ENCODE measurements at places on chromosomes 3 and 15.

DNA sequence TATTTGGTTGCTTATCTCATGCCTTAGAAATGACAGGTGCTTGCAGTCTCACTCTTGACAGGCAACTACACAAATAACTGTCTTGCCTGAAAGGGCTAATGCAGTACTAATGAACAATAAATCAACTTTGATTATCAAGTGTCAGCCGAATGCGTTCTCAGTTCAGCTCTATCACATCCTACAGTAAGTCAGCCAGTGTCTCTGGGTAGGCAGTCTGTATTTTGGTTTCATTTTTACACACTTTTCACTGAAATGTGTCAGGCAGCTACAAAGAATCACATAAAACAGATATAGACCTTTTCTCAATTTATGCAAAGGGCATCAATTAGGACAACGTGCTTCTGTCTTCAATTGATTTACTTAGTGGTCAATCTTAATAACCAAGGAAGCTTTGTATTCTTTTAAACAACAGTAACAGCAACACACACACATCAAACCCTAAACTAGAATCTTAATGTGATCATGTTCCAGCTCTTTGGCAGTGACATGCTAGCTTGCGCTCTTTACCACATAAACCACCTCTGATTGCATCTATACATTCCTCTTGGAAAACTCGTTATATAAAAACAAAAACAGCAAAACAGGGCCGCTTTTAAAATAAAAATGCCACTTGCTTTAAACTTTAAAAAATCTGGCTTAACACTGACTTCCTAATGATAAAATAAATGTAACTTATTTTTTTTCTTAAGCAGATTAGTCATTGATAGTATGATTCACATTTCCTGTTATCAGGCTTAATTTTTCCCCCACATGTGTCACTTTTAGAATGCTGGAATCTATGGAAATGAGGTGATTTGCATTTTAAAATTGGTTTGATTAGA lies 520.4 kb downstream of the FOXP1 start:
- no peak for DNase-seq

DNA sequence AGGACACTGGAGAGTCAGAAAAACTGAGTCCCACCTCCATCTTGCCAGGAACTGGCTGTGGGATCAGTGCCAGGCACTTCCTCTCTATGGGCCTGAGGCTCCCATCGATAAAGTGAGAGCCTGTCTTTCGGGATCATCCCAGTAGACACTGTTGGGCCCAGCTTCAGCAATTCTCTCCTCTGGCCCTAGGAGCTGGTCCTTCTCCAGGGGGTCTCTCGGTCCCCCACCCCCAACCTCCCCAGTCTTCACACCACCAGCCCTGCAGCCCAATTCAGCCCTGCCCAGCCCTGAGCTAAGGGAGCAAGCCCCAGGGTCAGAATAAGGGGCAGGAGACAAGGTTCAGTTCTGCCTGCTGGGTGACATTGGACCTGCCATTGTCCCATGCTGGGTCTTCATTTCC lies 4.5 kb upstream of the LCTL start:
- DNase-seq = no peak

DNA sequence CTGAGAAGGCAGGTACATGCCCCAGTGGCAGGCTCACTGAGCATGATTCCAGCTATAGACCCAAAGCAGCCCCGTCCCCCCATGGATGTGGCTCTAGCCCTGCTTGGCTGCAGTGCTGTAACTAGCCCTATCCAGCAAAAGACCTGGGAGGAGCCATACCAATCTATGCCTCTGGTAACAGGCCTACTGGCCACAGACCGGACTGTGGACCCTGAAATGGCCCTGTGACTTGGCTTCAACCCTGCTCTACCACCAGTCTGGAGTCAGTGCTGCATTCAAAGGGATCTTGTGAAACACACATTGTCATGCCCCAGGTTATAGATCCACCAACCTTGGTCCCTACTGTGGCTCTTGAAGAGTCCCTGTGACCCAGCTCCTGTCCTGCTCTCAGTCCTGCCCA lies 46.7 kb downstream of the OXSM start:
- no peak for DNase-seq

DNA sequence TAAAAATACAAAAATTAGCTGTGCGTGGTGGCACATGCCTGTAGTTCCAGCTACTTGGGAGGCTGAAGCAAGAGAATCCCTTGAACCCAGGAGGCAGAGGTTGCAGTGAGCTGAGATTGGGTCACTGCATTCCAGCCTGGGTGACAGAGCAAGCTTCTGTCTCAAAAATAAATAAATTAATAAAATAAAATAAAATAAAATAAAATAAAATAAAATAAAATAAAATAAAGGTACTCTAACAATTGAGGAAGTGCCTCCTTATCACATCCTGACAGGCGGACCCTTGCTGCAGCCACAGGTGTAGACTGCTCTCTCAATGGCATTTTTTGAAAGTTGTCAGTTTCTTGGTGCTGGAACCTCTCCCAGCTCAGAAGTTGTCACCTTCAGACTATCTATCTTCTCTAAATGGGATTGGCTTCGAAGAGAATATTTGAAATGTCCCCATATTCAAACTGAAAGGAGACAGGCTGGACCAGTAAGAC lies 304.1 kb downstream of the RORA start:
- no peak for DNase-seq

DNA sequence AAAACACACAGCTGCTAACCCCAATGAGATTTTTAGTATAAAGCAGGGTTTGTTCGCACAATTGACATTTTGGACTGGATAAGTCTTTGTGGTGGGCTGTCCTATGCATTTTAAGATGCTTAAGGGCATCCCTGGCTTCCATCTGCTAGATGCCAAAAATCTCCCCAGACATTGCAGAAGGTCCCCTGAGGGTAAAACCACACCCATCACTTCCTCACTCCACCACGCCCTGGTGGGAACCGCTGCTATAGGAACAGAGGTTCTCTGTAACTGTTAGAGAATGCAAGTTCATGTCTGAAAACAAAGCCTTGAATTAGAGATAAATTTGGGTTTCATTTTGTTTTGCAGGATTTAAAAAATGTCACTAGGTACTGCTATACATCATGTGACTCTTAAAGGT lies 67.7 kb downstream of the ARHGEF26 start:
- DNase-seq = no peak

GRCh38 chr3:116331380-116331779 lies 113.9 kb downstream of the LSAMP start:
- DNase-seq = no peak

DNA sequence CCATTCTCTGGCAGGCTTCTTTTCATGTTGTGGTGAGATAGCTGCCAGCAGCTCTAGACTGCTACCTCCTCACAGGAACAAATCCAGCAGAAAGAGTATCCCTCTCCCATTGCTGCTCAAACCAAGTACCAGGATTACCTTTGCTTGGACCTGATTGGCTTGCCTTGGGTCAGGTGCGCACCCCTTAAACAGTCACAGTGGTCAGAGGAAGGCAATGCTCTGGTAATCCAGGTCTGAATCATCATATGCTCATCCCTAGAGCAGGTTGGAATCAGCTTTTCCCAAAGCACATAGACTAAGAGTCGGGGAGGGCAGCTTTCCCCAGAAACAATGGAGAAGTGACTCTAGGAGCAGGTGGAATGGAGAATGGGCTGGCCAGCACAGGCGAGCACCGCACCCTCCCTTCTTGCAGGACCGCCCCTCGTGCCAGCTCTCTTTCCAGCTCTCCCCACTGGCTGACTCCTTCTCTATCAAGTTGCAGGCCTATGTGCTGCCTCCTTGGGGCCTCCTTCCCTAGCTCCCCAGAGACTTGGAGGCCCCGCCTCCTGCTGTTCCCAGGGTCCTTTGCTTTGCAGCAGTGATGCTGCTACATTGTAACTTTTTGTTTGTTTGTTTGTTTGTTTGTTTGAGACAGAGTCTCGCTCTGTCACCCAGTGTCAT lies 29.9 kb upstream of the ADPGK start:
- peak; percentile 76 for DNase-seq

DNA sequence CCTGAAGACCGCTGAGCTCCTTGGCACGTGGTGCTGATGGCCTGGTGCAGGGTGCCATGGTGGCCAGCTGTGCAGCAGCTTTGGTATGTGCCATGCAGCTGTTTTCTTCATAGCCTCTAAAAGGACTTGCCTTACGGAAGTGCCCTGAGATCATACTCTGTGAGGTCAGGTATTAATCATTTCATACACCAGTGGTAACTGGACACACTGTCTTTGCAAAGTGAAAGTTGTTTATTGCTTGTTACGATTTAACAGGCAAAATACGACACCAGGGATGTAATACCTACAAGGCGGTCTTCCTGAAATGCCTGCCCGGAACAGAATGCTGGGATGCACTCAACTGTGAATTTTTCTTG lies 184.6 kb downstream of the ATP10A start:
- DNase-seq = no peak

DNA sequence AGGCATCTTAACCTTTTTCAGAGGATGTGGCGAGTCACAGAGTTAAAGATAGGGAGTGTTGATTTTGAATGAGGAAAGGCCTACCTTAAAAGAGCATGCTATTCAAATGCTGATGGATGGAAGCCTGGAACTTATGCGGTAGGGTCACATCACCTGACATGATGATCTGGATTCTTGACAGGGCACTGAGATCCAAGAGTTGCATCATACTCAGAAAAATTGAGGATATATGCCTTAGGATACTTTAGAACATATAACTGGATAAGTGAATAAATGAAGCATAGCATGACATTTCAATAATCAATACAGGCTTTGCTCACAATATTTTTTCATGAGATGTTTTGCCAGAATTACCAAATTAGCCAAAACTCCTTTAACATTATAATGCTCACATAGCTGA lies 20.1 kb upstream of the SECISBP2L start:
- no peak for DNase-seq

- no peak for DNase-seq
Observed at GRCh38 chr3:123008840-123009239, 18.7 kb downstream of the SEMA5B start.

DNA sequence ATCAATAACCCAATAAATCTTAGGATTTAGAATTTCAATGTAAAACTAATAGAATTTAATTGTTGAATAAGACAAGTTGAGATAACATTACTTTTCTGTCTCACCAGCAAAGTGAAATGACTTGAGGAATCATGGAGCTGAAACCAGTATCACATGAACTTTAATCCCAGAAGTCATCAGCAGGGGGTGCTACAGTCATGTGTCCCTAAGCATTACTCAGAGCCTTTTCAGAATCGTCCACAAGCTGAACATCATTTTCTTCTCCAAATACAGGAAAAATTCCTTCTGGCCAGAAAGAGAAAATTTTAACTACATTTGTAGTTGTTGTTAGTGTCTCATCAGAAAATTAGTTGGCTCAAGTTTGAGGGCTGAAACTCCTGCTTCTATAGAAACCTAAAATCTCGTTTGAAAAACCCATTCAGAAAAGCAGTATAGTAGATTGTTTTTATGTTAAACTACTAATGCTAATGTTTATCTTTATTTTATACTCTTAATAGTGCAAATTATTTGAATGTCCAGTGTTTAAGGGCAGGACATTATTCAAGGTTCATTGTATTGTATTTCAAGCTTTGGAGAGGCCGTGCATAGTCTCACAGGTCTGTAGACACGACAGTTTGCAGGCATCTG lies 384.1 kb downstream of the PLOD2 start:
- peak; percentile 49 for DNase-seq

GRCh38 chr3:133670525-133670995 lies 8.8 kb upstream of the TOPBP1 start:
- DNase-seq = no peak

GRCh38 chr3:69987833-69988232 lies 11.7 kb upstream of the SAMMSON start:
- no peak for DNase-seq

DNA sequence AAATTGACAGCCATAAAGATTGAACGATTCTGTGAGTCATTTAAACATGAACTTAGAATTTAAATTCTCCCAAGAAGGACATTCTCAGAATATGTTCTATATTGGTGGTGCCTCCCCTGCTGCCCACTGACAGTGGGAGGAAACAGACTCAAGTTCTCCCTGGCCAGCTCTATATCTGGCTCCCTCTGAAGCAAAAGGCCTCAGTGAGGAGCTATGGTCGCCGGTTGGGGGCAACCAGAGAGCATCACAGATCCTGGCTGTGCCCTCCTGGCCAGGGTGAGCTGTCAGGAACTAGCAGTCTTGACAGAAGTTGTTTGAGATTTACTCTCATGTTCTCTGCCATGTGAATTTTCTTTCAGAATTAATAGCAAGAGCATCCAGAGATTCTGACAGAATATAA lies 285.5 kb downstream of the NTRK3 start:
- no peak for DNase-seq

GRCh38 chr3:184092199-184092598 lies 4.7 kb upstream of the HTR3E start:
- DNase-seq = no peak

GRCh38 chr3:135965506-135966270 lies at the start of gene PPP2R3A:
TSS of gene PPP2R3A (plus strand) at chr3:135965728. CDS start at chr3:136001499, 35,771 bp downstream.
- DNase-seq = peak; percentile 95

DNA sequence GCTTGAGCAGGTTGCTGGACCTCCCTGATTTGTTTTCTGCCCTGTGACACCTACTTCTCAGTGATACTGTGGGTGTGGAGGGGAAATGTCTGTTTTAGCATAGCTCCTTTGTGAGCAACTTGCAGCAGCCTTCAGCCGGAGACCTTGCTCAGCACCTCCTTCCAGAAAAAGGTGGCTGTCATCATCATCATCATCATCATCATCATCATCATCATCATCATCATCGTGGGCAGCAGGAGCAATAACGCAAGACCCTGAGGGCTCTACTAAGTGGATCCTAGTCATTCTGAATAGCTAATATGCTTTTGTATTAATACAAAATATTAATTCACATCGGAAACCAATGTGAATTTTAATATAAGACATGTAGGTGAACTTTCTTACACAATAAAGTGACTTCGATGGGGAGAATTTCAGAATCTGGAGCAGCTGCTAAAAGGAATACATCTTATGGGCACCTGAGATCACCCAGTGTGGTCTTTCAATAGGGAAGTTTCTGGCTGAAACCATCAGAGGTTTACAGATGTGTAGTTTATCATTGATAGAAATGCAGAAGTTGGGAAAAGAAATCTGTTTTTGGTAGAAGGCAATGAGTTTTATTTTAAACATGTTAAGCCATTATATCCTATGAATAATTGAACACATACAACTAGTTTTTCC lies 8.6 kb downstream of the GABRR3 start:
- no peak for DNase-seq

GRCh38 chr3:13223574-13224237 lies 150.5 kb upstream of the IQSEC1 start:
- DNase-seq = no peak

DNA sequence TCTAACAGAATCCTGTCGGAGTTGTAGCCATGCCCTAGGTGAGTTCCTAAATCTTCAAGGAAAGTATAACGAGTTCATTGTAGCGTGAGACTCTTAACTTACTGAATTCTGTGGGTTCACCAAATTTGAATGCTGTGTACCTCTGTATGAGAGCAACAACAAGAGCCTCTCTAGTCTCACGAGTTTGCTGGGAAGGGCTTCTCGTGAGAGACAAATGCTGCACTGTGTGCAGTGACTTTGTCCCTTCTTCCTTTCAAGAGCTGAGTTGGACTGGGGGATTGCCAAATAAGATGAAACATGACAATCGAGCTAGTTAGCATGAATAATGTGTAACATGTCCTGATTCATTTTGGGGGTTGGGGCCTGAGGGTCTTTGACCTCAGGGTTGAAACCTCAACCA lies 32.2 kb downstream of the KAT2B start:
- DNase-seq = no peak

- no peak for DNase-seq
Observed at GRCh38 chr15:97736748-97737147, 223.8 kb upstream of the ARRDC4 start.
